ENCODE measurements at places on chromosomes 11 and 22.

DNA sequence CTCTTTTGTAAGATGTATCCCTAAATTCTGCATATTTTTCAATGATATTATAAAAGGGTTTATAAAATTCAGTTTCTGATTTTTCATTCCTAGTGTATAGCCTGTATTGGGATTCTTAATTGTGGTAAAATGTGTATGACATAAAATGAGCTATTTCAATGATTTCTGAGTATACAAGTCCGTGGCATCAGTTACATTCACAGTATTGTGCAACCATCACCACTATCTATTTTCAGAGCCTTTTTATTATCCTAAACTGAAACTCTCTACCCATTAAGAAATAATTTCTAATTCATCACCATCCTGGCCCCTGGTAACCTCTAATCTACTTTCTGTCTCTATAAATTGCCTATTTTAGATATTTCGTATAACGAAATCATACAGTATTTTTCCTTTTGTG lies 39.8 kb downstream of the EIF3F start:
- DNase-seq = no peak

DNA sequence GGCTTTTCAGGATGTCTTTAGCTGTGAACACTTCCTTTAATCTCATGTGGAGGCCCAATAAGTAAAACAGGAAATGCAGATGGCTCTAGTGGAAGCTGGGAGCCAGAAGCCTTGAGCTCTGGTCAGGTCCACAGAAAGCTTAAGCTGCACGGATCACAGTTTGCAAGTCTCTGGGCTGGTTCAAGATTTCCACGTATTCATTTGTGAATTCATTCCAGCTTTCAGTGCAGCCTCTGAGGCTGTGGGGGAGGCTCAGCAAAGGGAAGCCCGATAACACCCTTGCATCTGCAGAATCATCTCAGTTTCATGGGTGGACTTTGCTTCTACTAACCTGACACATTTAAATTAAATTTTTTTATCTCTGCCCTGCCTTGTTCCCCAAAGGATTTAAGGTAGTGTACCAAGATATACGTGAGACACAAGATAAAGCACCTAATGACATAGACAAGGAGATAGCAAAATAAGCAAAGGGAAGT lies 65.6 kb downstream of the ISX start:
- no peak for DNase-seq

DNA sequence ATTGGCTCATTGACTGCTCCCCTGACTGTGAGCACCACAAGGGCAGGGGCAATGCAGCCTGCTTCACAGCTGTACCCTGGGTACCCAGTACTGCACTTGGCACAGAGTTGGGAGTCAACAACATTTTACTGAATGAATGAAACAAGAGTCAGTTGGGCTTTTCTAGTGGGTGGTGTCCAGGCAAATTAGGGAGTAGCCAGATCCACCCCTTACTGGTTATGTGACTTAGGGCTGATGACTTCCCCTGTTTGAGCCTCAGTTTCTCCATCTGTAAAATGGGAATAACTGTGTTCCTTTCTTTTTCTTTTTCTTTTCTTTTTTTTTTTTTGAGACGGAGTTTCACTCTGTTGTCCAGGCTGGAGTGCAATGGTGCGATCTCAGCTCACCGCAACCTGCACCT lies 23.1 kb downstream of the MIAT start:
- no peak for DNase-seq

DNA sequence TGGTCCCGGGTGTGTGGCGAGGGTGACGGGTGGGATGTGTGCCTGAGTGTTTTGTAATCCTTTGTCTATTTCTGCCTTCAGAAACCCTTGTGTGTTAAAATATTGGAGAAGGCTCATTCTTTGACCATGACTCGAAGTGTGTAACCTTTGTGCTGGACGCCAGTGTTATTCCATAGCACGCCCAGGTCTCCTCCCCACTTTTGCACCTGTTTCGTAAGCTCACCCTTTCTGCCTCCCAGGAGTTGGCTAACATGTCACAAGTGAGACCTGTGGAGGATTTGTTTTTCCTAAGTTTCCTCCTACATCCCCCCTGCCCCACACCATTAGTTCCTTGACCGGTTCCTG lies 382 bp downstream of the C11orf54 start:
- DNase-seq = no peak

- no peak for DNase-seq
Measured at GRCh38 chr11:66919923-66920322, 38.3 kb downstream of the PC start.

GRCh38 chr11:76800466-76801200 lies 17.5 kb downstream of the TSKU start:
- DNase-seq = no peak

- no peak for DNase-seq
Measured at GRCh38 chr22:32661296-32661695, 140.2 kb upstream of the TIMP3 start.

DNA sequence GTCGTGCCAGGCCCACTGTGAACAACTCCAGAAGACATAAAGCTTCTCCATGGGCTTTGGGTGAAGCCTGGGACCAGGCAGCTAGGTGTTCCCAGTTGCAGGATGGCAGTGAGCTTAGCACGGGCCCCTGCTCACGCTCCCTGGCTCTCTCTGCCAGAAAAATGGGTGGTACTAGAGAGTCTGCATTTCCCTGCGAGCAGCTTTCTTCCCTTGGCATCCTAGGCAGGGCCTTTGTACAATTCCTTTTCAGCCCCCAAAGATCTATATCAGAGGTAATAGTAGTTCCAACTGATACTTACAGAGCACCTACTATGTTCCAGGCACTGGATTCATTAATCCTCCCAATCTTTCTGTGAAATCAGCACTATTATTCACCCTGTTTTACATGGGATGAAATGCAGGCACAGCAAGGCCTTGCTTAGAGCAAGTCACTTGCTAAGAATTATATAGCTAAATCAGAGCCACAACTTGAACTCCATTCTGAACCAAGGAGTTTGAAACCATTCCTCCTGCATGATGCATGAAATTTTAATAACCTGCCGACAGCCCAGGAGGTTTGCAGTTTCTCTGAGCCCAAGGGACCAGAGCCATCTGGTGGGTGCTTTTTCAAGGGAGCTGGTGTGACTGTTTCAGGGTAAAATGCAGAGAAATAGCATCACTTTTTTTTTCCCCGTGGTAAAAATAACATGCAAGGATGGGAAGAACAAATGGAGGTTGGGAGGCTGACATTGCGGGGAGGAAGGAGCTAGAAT lies 22.7 kb downstream of the NAV2 start:
- DNase-seq = no peak

GRCh38 chr11:2234963-2235362 lies 35.4 kb downstream of the ASCL2 start:
- DNase-seq = no peak

- no peak for DNase-seq
Measured at GRCh38 chr11:6328321-6328720, 8.0 kb upstream of the CAVIN3 start.

DNA sequence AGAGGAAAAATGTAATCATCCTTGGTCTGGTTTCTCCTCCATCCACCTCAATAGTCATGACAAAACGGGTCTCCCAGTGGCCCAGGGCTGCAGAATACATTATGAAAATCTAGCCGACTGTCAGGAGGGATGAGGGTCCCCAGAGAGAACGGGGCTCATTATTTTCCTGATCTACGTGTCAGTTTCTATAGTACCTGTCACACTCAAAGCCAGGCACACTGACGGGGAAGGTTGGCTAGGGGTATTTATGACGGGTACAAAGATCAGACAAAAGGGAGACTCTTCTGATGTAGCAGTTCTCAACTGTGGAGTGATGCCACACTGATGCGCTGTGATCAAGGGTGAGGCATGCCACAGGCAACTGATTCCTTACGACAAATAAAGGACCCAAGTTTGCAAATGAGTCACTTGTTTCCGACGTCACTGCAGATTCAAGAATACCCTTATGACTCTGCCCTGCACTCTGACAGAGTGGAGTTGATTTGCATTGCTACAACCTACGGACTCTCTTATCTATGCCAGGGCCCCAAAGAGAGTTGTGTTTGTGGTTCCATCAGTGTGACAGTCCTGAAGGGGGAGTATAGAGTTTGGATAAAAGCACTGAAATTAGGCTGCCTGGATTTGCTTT lies 188.2 kb upstream of the TBCEL start:
- DNase-seq = no peak

GRCh38 chr11:61270354-61271076 lies 24.6 kb downstream of the VWCE start:
- DNase-seq = no peak

GRCh38 chr11:123690485-123690884 lies 36.1 kb upstream of the SCN3B start:
- DNase-seq = no peak

GRCh38 chr11:128520206-128520887 lies 67.0 kb downstream of the ETS1 start:
- no peak for DNase-seq

GRCh38 chr22:34986523-34986922 lies 79.4 kb upstream of the ISX start:
- DNase-seq = no peak

DNA sequence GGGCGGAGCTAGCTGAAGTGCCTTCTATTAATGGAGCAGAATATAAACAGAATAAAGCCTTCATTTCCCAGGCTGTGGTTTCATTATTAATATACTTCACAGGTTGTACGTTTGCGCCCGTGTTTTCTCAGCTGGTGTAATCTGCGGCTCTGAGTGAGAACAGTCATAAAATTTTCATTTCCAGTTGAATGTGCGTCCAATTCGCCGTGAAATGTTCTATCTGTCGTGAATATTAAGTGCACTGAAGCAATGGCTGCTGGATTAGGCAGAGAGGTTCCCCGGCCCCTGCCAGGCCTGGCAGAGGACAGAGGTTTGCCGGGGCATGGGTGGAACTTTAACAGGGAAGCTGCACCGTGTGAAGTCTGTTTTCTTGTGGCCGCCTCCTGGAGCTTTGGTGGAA lies 874.4 kb downstream of the NTM start:
- no peak for DNase-seq

GRCh38 chr11:47185305-47186075 lies 744 bp downstream of the PACSIN3 start:
- no peak for DNase-seq

DNA sequence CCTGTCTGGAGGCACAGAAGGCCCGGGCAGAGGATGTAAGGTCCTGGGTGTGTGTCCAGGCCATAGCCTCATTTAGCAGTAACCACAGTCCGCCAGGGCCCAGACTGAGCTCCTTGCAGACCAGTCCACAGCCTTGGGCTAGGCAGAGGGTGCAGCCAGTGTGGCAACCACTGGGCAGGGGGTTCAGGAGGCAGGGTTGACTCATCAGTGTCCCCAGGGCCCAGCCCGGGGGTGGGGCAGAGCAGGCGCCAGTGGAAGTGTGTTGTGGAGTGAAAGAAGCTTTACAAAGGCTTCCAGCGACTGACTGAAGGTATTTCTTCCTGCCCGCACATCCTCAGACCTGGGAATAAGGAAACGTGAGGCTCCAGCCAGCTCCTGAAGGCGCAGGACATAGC lies 27.7 kb upstream of the WNT11 start:
- no peak for DNase-seq

- DNase-seq = peak; percentile 17
Measured at GRCh38 chr11:34356913-34357700, 703 bp downstream of the ABTB2 start.

GRCh38 chr11:65288706-65289536 lies 25.7 kb upstream of the CDC42EP2 start:
- no peak for DNase-seq

DNA sequence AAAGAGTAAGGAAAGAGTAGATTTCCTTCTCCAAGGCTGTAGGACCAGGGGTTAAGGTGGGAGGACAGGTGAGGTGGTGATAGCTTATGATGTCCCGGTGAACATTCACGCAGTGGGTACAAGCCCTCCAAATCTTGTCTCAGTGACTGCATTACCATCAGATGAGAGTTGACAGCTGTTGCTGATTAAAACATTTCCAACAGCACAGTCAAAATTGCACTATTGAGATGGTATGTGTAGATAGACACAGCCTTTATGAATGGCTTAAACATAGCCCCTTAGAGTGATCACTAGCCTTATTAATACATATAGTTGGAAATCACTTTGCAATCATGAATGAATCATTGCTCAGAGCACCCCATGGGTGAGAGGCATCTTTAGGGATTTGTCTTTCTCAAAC lies 7.3 kb downstream of the NELL1 start:
- no peak for DNase-seq

- no peak for DNase-seq
Measured at GRCh38 chr22:22086501-22087158, 104.0 kb upstream of the TOP3B start.

DNA sequence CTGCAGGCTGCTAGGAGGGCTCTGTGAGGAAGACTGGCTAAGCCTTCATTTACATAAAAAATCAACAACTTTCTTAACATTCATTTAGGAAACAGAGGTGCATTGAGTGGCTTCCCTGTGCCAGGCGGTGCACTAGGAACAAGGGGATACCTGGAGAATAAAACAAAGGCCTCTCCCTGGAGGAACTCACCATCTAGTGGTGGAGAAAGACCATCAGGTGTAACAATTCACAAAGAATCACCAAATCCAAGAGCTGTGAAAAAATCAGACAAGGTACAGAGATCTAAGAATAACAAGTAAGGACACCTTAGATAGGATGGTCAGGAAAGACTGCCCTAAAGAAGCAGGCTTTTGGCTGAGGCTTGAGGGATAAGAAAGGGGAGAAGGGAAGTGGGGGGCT lies 40.3 kb downstream of the CSNK2A3 start:
- no peak for DNase-seq

DNA sequence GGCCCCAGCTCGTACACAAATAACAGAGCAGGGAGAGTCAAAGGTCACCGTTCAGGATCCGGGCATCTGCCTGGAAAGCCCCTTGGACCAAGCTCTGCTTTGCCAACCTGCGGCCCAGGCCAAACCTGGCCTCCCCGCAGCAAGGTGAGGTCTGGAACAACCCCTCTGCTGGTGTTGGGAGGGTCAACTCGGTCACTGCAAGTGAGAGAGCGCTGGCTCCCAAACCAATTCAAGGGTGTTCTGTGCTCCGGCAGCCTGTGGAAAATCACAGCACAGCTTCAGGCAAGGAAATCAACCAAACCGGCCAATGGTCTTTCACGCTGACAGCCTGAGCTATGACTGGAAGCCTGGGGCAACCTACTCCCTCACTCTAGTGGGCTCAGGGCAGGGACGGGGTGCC lies 63.4 kb downstream of the MYH9 start:
- no peak for DNase-seq

DNA sequence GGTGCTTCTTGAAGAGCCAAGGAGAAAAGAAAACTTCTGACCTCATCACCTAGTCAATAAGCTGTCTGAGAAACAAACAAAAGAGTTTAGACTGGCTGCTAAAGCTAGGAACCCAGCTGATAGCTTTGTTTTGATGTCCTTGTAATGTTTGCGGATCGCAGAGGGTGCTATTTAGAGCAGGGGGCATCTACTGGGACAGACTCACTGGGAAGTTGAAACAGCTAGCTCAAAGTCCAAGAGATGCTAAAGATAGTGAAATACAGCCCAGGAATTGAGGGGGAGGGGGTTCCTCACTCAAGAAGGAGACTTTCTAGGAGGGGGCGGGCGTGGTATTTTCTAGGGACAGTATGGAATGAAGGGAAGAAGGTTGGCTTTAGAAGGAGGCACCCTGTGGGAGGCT lies 18.9 kb downstream of the ZBTB16 start:
- no peak for DNase-seq

GRCh38 chr11:97961431-97961830 lies 1059.3 kb upstream of the CNTN5 start:
- no peak for DNase-seq

GRCh38 chr11:67288198-67288451 lies 978 bp upstream of the ANKRD13D start:
- no peak for DNase-seq

GRCh38 chr11:107583629-107584195 lies 7.2 kb upstream of the ELMOD1 start:
- DNase-seq = no peak

All from stimulated activated CD4-positive, alpha-beta T cell treated with anti-CD3 and anti-CD28 coated beads, Interleukin-1b, Interleukin-23, amount 100 ng/mL, for 1 hour (primary cell).